ENCODE measurements at places on chromosomes 6 and 20.

- DNase-seq: no peak
Measured at GRCh38 chr6:114735025-114735735, 392.4 kb upstream of the HS3ST5 start.

DNA sequence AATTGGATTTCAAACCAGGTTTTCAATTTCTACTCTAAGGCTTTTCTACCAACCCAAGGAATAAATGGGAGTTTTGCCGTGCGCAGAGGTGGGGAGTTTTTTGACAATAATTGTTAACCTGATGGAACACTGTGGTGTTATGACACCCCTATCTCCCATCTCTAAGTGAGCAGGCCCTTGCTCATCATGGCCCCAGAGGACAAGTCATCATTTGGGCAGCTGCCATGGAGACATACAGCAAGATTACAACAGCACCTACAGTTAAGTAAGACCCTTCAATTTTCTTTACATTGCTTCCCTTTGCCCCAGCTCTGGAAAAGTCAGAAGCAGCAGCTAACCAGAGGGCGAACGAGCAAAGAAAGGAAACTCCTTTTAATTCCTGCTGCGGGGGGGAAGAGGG is 54.3 kb downstream of the ADGRF5 start:
- no peak for DNase-seq

DNA sequence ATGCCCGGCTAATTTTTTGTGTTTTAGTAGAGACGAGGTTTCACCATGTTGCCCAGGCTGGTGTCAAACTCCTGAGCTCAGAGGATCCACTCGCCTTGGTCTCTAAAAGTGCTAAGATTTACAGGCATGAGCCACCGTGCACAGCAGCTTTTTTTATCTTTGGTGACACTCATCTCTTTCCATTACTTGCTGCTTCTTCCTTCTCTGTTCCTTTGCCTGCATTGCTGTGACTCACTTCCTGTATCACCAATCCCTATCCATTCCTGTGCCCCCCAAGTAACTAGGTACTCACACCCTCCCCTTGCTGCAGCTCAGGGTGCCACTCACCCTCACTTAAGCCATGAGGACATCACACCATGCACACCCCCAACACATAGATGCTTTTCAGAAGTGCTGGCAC is 24.6 kb downstream of the KHDC1L start:
- peak; percentile 17 for DNase-seq

- peak; percentile 28 for DNase-seq
Measured at GRCh38 chr6:34934516-34934915, 45.5 kb downstream of the ANKS1A start.

DNA sequence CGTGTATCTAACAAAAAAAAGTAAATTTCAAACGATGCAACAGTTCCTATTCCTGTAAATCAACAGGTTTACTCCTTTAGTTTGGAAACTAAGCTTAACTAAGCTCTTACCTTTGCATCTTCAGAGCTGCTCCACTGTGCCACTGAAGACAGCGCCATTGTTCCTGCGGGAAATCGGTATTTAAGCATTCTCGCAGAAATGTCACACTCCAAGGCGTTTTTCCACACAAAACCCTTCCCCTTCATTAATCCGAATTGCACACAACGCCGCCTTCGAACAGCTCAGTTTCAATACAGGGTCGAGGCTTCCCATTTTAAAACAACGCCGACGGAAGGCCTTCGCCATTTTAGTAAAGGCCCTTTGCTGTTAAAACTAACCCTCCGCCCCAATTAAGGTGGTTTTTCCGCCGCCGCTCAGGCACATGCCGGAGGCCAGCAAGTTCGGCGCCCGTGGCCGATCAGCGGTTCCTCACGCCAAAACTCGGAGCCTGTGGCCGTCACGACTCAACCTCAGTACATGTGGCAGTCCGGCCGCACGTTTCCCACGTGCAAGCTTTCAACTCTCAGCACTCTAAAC is 35.4 kb upstream of the SYNCRIP start:
- no peak for DNase-seq
